T follicular helper cell (primary cell): ENCODE measurements at places on chromosomes 12 and 14.

- no peak for DNase-seq
These were observed 415.2 kb upstream of the OR4E1 start for GRCh38 chr14:22088614-22089342.

GRCh38 chr12:128644664-128645296 is 179.0 kb downstream of the SLC15A4 start:
- no peak for DNase-seq

DNA sequence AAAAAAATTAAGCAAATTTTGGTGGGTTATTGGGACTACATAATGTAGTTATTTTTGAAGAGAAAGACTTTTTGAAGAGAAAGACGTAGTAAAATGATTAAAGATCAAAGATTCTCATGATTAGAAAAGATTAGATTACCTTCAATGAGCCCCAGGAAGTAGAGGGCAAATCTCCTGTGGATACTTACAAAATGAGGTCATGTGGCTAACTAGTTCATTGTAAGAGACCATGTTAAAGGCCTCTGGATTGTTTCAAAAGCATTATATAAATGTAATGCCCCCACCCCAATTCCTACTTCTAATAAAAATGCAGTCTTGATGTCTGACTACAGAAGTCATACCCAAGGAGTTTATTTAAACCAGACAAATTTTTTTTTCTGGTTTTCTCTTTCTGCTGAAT is 93.3 kb downstream of the ERGIC2 start:
- no peak for DNase-seq

- no peak for DNase-seq
These were observed 53.4 kb upstream of the NAV3 start for GRCh38 chr12:77777274-77777673.

DNA sequence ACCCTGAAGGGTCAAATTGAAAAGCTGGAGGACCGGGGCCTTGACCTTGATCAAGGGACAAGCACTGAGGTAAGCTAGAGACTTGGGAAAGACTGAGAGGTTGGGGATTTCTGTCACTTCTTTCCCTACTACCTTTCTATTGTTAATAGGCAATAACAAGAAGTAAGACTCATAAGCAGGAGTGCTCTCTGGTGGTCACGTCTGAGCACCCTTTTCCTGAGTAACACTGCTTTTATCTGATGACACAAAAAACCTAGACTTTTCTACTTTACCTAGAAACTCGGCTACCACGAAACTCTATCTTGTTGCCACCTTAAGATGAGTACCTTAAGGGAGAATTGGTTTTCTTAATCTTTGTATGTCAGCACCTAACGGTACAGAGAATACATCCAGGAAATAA is 35.5 kb upstream of the PPFIBP1 start:
- DNase-seq, result no peak

DNA sequence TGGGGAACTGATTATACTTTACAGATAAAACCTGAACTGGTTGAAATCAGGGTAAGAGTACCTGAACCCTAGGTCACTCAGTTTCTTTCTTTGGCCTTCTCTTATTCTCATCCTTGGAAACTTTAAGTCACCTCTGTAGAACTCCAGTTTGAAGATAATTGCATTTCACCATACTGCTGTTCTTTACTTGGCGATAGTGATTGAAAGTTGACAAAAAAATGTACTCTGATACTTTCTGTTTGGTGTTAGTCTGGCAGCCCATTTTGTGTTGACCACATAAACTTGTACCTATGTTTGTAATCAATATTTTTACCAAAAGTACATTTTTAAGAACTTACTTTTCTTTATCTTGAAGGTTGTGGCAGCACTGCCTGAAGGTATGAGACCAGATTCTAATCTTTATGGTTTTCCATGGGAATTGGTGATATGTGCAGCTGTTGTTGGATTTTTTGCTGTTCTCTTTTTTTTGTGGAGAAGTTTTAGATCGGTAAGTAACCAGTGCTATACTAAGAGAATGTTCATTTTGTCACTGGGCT is 42.9 kb downstream of the MIA2 start:
- no peak for DNase-seq

DNA sequence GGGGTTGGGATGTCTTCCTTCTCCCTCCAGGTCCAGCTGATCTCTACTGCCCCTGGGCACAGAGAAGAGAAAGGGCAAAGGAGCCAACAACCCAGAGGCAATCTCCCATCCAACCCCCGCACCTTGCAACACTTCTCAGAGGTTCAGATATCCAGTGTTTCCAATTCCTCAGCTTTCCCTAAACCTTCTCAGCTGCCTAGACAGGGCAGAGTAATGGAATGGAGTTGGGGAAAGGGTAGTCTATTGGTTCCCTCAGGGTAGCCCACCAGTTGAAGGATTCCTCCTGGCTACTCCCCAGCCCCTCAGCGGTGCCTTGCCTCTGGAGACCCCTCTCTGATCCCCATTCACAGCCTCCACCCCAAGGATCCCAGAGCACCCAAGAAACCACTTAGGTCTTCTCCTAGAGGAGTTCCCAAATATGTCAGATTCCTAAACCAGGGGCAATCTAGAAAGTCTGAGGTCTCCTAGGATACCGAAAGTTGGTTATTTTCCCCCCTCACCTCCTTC is 537 bp downstream of the NFE2 start:
- no peak for DNase-seq
